ENCODE measurements at places on chromosomes 1 and 21.
A peak's percentile ranks its signal among the peaks of the same experiment; 100 is the strongest.

DNA sequence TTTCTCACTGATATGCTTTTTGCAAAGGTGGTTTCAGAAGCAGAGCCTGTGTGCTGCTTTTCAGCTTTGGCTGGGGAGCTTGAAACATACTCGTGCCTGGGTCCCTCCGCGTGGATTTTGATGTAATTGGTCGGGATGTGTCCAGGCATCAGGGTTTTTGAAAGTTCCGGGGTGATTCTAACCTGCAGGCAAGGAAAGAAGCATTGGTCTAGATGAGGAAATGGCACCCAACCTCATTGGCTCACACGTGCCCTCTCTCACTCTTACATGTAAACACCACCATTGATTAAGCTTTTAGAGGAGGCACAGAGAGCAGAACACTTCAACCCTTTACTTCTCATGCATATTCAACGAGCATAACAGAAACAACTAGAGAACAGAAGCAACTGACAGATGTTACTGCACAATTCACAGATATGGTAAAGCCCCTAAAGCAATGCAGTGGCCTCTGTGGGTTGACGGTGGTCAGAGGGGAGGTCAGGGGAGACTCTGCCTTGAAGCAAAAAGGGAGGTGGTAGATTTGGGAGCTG lies 112.1 kb downstream of the TLR5 start:
- no peak for DNase-seq

DNA sequence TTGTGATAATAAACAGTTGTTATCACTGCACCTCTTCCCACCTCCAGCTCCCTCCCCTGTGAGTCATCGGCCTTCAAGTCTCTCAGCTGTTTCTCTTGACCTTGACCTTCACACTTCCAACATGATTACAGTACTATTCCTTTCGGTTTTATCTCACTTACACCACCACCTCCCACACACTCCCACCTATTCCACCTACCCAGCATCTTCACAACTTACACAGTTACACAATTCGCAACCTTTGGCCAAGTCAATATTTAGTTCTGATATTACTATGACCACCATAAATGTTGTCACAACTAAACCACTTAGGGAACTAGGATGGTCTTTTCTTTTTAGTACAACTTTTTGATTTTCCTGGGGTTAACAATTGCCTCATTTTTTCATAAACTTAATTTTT lies 60.2 kb downstream of the RIPK4 start:
- no peak for DNase-seq

DNA sequence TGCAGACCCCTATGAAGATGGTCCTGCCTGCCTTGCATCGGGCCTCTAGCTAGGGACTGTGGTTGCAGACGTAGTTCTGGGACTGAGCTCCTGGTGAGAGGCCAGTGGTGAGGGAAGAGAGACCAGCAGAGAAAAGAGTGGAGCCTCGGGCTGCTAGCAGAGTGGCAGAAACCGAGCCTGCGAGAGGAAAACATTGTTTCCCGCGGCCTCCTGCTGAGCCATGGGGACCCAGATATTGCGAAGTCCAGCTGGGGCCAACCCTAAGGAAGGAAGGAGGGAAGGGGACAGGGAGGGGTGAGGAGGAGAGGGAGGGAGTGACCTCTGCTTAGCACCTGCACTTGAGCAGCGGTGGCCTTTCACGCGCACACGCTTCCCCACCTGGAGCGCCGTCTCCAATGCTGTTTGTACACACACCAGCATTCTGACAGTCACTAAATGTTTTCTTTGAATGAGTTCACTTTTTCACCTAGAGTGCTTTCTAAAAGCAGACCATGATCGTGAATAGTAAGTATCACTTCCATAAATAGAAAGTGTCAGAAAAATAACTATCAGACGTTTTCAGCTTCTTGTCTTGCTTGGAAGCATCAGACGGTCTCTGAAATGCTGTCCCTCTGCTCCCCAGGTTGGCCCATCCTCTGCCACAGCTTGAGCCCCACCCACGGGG lies 2.5 kb upstream of the FNDC10 start:
- DNase-seq, result no peak

- no peak for DNase-seq
These were observed 11.4 kb upstream of the RAB3GAP2 start for GRCh38 chr1:220283625-220284024.

DNA sequence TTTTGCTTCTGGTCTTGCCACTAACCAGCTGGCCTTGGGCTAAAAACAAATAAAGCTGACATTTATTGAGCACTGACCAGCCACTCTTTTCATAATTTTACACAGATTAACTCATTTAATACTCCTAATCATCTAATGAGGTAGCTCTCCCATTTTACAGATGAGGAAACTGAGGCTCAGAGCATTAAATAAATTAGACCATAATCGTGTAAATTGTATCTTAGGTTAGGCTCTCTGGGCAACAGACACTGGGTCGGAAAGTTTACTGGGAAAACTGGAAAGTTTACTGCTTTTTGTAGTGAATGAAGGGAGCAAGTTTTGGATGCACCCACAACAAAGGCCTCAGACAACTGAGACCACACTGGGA lies 7.3 kb downstream of the BMP8B start:
- no peak for DNase-seq

- DNase-seq, result peak; percentile 83
These were observed 39.3 kb upstream of the HMGN1 start for GRCh38 chr21:39388038-39388810.

- no peak for DNase-seq
These were observed 36.4 kb upstream of the WNT4 start for GRCh38 chr1:22179197-22179803.

DNA sequence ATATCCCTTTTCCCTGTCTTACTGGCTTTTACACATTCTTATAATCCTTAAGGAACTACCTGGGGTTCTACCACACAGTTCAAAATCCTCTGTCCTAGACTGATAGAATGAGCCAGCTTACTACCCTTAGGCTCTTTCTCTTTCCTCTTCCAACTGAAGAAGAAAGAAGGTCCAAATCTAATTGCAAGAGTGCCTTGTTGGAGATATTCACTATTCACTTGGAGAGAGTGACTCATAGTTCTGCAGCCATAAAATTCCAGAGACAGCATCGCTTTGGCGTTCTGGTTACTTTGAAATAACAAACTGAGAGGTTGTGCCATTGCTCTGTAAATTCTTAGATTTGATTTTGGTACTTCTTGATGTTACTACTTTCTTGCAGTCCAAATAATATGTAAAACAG lies 4.2 kb downstream of the CADM3 start:
- no peak for DNase-seq

- no peak for DNase-seq
These were observed 39.6 kb downstream of the KCTD3 start for GRCh38 chr1:215606564-215607168.

GRCh38 chr21:24895885-24896734 lies 711.2 kb downstream of the MRPL39 start:
- DNase-seq, result no peak

- DNase-seq, result no peak
These were observed 55.9 kb downstream of the C1orf87 start for GRCh38 chr1:60017508-60018205.

DNA sequence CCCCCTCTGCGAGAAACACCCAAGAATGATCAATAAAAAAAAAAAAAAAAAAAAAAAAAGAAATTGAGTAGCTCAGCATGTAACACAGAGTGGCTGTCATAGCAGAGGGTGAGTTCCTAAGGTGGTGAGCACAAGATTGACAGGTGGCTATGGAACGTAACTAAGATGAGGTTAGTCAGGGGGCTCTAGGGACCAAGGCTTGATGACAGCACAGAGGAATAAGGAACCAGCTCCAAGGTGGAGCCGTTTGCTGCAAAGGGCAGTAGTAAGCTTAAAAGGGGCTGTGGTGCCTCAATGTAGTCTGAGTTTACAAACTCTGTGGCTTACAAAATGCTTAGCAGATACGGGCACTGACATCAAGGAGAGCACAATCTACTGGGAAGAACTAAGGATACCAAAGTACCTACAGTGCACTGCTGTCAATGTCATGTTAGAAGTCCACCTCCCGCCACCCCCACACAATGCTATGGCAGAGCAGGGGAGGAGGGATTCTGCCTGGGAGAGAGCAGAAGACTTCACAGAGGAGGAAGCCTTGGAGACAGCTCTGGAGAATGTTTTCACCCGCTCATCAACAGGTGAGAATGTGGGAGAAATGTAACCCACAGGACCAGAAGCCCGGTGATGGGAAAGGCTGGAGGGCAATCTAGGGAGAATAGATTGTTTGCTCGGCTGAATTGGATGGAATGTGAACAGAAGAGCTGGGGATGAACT lies 13.1 kb downstream of the IQGAP3 start:
- no peak for DNase-seq

DNA sequence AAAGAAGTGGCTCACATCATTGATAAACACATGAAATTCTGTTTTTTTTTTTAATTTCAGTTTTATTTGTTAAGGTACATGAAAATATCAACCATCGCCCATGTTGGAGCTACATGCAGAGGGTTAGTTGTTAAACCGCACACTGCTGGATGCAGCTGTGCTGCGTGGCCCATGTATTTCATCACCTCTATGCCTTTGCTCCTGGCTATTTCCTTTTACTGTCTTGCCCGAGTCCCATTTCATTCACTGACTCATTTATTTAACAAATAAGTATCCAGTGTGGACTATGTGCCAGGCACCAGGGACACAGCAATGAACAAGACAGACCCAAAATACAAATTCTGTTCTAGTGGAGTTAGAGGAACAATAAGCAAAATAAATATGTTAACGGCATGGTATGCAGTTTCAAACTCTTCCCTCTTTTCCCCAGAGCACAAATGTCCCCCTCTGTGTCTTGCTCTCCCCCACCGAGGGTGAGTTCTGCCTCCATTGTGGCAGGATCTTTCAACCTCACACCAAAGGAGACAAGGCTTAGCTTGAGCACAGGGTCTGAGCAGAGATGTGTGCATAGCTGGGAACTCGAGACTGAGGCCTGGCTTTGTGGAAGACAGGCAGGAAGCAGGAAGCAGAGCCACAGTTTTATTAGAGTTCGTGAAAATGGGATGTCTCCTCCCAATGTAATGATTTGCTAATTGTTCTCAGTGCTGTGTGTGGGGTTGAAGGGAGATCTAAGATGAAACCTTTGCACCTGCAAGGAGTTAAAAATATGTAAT lies 44.6 kb downstream of the MAN1C1 start:
- no peak for DNase-seq
